ENCODE measurements at places on chromosomes 2 and 18.

DNA sequence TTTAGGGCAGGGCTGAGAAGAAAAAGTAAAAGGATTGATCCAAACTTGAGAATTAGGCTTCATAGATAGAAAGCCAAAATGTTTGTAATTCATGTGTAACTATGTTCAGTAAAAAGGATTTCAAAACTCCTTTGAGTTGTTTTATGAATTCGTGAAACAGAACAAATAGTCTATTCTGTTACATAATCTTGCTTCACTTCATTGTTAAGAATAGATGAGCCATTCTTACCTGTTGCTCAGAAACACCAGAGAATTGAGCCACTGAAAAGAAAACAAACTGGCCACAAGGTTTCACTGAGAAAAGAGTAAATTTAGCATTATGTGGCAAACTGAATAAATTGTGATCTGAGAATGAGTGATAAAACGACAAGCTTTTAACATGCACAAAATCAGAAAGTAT lies 4.5 kb upstream of the ITPRID2 start:
- H3K27me3 ChIP-seq, result peaks cover 55% of the 10 kb centered on the region
- H3K4me1 ChIP-seq, result peaks cover 4% of the 10 kb centered on the region
- H3K4me3 ChIP-seq, result no peak overlapping the region
- H3K36me3 ChIP-seq, result no peaks in the 10 kb centered on the region

- peak overlapping the region; percentile 36 for H3K4me3 ChIP-seq
- H3K27ac ChIP-seq, result peak overlapping the region; percentile 67
- H3K27me3 ChIP-seq, result peaks cover 69% of the 10 kb centered on the region
- H3K4me1 ChIP-seq, result peaks cover 25% of the 10 kb centered on the region
Measured at GRCh38 chr2:174342686-174343342, 8.1 kb downstream of the SP9 start.

DNA sequence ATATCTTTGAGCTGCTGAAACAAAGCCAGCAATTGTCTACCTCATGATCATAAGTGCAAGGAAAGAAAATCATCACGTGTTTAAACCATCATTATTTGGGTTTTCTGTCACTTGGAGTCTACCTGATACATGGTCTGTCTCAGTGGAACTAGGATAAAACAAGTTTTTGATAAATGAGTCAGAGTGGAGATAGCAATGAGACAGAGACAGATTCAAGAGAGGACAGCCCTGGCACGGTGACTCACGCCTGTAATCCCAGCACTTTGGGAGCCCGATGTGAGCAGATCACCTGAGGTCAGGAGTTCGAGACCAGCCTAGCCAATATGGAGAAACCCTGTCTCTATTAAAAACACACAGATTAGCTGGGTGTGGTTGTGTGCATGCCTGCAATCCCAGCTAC lies 93.8 kb downstream of the PMAIP1 start:
- peaks cover 2% of the 10 kb centered on the region for H3K4me1 ChIP-seq
- H3K27ac ChIP-seq, result no peak overlapping the region
- no peaks in the 10 kb centered on the region for H3K36me3 ChIP-seq
- peaks cover 57% of the 10 kb centered on the region for H3K27me3 ChIP-seq
- DNase-seq, result no peak
- no peak overlapping the region for H3K4me3 ChIP-seq

GRCh38 chr2:22981785-22982184 lies 403.2 kb upstream of the KLHL29 start:
- no peaks in the 10 kb centered on the region for H3K36me3 ChIP-seq
- no peak overlapping the region for H3K27ac ChIP-seq
- H3K27me3 ChIP-seq, result no peaks in the 10 kb centered on the region
- no peak for DNase-seq
- no peak overlapping the region for H3K4me3 ChIP-seq
- no peaks in the 10 kb centered on the region for H3K4me1 ChIP-seq

DNA sequence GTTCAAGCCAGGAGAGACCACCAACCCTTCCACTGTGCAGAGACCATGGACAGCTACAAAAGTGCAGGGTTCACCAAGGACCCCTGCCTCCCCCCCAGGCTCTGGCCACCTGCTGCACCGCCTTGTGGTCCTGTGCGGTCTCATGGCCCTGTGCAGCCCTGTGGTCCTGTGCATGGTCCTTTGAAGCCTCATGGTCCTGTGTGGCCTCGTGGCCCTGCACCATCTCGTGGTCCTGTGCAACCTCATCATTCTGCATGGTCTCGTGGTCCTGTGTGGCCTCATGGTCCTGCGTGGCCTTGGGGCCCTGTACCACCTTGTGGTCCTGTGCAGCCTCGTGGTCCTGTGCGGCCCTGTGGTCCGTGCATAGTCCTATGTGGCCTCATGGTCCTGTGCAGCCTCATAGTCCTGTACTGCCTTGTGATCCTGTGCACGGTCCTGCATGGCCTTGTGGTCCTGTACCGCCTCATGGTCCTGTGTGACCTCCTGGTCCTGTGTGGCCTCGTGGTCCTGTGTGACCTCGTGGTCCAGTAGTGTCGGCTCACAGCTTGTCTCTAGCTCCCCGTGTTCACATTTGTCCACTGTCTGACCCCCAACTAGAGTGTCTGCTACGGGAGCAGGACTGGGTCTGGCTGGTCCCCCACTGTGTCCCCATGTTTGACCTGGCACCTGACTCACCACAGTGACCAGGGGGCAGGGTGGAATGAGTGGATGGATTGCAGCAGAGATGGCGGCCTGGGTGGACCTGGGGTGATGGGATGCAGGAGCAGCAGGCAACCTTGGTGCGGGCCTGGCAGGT lies 20.0 kb upstream of the OTOS start:
- H3K4me1 ChIP-seq, result no peaks in the 10 kb centered on the region
- peaks cover 32% of the 10 kb centered on the region for H3K27me3 ChIP-seq
- H3K4me3 ChIP-seq, result no peak overlapping the region
- H3K36me3 ChIP-seq, result no peaks in the 10 kb centered on the region
- no peak overlapping the region for H3K27ac ChIP-seq
- no peak for DNase-seq

All from T-helper 17 cell (primary cell).